ENCODE measurements at places on chromosomes 3 and 15.

GRCh38 chr15:60720493-60721256 is 241.7 kb upstream of the ICE2 start:
- no peak for DNase-seq

DNA sequence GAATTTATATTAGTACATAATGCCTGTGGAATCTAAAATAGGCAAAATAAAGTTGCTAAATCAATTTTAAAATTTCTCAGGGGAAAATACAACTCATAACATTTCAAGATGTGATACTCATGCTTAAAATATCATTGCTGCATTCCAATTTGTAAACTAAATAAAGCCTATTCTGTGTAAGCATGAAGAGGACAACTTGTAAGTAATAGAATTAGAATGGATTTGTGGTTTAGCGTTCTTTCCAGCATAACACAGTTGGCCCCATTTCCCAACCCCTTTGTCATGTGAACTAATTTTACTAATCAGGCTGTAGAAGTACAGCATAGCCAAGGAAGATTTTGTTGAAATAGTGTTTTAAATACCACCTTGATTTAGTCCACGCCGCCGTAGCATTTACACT is 437.2 kb downstream of the SI start:
- peak; percentile 17 for DNase-seq

DNA sequence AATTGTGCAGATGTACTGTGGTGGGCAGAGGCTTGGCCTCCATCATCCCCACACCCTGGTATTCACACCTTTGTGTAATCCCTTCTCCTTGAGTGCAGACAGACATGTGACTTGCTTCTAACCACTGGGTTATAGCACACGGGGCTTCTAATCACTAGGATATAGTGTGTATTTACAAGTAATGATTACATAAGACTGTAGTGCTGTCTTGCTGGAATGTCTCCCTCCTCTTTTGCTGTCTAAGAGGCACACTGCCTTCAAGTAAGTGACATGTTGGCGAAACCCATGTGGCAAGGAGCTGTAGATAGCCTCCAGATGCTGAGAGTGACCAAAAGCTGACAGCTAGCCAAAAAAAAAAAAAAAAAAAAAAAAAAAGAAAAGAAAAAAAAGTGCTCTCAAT is 542.7 kb upstream of the MDFIC2 start:
- DNase-seq, result peak; percentile 28

DNA sequence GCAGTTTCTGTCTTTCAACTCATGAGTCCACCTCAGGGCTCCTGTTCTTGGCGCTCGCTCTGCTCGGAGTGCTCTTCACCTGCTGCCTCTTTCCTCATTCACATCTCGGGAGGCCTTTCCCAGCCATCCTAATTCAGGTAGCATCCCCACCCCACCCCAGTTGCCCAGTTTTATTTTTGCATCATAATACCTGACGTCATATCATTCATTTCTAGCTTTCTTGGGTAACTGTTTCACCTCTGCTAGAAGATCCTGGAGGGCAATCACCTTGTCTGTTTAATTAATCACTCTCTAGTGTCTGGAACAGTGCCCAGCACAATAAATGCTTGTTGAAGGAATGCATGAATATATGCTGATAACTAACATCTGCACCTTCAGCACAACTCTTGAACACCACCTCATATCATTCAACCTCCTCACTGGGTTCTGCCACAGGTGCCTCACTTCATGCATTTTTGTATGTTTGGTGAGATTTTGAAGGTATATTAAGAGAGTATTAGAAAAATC is 7.6 kb downstream of the NUSAP1 start:
- no peak for DNase-seq

DNA sequence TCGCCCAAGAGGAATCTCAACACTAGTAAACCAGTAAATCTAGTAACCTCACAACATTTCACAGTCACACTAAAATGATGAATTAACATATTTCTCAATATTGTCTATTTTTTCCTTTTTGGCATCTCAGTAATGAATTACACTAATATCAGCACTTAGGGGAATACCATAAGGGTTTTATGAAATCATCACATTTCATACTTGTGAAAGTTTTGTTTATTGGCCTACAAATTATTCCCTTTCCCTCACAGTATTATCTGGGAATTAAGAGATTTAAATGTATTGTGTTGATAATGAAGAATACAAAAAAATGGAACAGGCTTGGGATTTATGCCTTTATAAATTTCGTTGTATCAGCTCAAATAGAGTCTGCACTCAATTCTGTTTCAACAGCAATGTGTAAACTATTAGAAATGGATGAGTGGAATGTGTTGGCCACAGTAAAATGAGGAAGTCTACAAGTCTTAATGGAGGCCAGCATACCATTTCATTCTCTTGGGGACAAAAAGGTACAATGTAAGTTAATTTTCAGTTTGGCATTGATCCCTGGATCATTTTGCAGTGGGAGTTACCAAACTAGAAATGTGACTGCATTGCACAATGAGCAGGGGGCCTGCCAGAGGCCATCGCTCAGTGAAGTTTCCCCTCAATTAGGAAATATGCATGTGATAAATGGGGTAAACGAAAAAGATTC is 195.4 kb downstream of the FMN1 start:
- DNase-seq, result peak; percentile 30

- no peak for DNase-seq
Measured at GRCh38 chr15:48052946-48053345, 67.8 kb upstream of the SLC24A5 start.

- DNase-seq, result peak; percentile 53
Measured at GRCh38 chr3:157861076-157861765, 245.0 kb downstream of the SHOX2 start.

GRCh38 chr3:30473374-30474051 is 132.9 kb upstream of the TGFBR2 start:
- peak; percentile 36 for DNase-seq

DNA sequence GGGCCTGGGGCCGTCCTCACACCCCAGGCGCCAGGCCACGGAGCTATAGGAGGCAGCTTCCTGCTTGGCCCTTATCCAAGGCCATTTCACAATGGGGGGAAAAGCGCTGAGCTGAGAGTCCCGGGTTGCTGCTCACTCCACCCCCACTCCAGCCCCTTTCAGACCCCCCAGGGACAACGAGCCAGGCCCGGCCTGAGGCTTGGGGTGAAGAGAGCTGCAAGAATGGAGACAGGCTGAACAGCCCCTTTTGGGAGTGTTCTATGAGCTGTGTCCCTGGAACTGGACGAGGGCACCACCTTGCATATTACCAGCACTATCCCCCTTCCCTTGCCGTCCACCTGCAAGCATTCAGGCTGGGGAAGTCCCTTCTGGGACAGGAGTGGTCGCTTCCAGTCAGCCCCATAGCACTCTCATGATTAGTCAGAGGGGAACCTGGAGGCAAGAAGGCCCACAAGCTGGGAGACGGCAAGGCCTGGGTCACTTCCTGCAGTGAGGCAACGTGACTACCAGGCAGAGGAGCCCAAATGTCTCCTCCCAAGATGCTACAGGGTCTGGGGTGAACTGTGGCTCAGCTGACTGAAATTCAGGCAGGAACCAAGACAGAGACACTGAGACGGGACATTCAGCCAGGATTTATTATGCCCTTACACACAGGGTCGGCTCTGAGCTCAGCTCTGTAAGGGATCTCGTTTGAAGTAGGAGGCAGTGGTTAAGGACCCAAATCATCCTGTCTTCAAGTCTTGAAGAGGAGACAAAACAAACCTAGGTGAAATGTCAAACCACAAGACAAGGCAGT is 8.6 kb upstream of the SRP14 start:
- peak; percentile 74 for DNase-seq

- DNase-seq, result peak; percentile 69
Measured at GRCh38 chr15:75840659-75841058, 2.6 kb upstream of the UBE2Q2 start.

DNA sequence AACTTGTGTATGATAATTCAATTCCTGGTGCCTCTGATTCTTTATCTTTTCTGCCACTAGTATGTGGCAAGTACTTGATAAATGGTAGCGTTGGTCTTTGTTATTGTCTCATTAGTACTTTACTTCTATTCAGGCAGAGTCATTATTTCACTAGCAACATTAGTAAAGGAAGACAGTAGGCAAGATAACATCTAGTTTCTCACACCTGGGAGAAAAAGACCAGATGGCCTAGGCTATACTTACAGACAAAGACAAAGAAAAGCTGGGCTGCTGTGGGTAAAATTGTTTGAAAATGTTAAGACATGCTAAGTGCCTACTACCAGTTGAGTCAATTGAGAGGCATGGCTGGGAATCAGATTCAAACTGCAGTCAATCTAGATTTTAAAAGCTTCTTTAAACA is 198.7 kb upstream of the CMC1 start:
- DNase-seq, result no peak

GRCh38 chr15:78730955-78731354 is 80.3 kb downstream of the ADAMTS7 start:
- no peak for DNase-seq

DNA sequence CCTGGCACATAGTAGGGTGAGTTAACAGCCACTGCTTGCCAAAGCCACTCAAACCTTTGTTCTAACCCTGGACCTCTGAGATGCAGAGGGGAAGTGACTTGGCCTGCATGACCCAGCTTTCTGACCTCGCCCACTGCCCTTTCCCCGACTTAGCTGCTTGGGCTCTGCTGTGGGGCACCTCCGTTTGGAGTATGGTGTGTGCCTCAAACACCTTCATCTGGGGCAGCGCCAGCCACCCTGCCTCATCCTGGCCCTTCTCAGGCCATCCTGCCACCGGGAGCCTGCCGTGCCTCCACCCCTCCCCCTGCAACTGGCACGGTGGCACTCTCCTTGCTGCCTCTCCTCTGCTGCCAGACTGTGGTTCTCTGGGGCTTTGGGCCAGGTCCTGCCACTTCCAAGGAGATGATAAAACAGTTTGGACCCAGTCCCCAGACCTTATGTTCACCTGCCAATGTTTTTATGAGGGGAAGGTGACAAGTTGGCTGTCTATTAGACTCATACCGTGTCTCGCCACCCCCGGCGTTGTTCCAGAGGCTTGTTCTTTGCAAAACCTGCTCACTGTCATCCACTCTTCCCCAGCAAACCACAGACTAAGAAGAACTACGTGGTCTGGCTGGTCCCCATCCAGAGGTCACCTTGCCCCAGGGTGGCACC is 32.2 kb downstream of the SLC6A6 start:
- no peak for DNase-seq

- no peak for DNase-seq
Measured at GRCh38 chr3:147400111-147400510, 6.2 kb downstream of the ZIC4 start.

GRCh38 chr3:181701096-181701495 is 10.6 kb upstream of the SOX2 start:
- no peak for DNase-seq

GRCh38 chr3:143502081-143502480 is 346.2 kb downstream of the SLC9A9 start:
- no peak for DNase-seq

- no peak for DNase-seq
Measured at GRCh38 chr15:76376029-76376428, 39.5 kb downstream of the ISL2 start.

DNA sequence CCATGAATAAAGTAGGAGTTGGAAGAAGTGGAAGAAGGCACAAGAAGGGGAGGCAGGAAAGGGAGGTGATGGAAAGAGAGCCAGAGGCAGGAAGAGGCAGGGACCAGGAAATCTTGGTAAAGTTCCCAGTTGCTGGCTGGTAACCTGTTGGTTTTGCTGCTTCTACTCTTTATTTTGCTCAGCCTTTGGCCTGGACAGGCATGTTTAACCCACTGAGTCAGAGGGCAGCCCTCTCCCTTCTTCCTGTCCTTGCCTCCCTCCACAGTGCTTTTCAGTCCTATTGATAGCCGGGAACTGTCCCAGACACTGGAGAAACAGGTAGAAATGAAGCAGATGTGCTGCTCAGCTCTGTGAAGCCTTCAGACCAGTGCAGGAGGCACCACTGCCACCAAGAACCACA is 43.4 kb upstream of the APEH start:
- no peak for DNase-seq

DNA sequence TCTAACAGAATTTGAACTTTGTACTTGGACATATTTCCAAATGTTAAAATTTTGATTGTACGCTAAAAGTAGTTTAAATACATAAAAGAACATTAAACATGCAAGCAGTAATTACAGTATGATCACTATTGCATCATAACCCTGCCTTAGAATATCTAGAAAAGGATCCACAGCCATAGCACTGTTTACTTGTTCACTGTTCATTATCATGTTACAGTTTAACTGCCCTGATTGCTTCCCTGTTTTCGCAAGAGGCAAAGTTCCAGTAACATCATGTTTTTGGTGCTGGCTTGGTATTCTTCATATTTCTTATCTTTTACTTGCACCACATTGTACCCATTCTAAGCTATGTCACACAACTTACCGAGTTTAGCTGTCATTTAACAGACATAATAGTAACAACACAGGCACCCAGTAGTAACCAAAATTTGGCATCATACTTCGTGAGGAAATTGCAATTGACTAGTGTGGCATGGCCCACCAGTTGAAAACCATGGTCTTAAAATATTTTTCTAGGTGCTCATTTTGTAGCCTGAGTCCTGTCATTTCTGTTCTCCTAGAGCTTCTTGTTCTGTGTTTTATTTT is 13.3 kb upstream of the TMEM87A start:
- DNase-seq, result no peak

- no peak for DNase-seq
Measured at GRCh38 chr3:111872979-111873378, 13.9 kb downstream of the PHLDB2 start.

DNA sequence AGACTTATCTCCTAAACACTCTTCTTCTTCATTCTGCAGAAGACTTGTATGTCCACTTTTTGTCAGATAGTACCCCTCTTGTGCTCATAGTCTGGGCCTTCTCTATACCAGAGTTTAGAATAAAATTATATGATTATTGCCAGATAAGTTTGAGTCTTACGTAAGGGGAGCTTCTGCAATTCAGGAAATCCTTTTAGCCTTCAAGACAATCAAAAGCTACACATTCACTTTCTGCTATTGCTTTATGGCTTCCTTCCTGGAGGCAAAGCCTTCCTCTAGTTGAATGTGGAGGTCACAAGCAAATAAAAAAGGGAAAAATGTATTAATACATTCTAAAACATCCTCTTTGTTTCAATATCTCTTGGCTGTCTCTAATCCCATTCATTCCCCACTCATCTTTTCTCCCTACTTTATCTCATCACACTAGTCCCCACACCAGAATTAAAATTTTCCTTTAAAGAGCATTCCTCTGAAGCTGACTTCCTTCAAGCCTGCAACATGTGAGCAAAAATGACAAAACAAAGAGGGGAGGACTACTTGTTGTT is 186.8 kb downstream of the CPNE4 start:
- no peak for DNase-seq

- peak; percentile 83 for DNase-seq
Measured at GRCh38 chr3:176078906-176079305, 1118.4 kb downstream of the TBL1XR1 start.

- DNase-seq, result peak; percentile 85
Measured at GRCh38 chr3:99962703-99963102, 145.0 kb downstream of the CMSS1 start.

- DNase-seq, result no peak
Measured at GRCh38 chr3:194097141-194097882, 38.6 kb upstream of the HES1 start.

DNA sequence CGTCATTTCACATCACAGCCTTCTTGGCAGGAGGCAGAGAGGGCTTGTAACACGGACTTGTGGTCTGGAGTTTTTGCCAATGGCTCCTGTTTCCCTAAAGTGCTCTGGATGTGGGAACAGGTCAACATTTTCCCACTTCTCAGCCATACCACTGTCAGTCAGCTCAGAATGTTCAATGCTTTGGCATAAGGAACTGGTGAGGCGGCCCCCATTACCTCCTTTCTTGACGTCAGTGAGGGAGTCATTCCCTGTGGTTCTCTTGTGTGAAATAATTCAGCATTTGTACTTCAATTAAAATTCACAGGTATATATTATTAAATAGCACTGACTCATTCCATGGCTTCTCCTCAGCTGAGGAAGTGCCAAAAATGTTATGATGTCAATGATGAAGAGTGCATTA is 167.1 kb downstream of the P3H2 start:
- peak; percentile 21 for DNase-seq

- DNase-seq, result no peak
Measured at GRCh38 chr3:171514466-171514865, 54.3 kb upstream of the TNIK start.

All from fibroblast of skin of abdomen (primary cell).